ENCODE measurements at places on chromosomes 6 and 20.

GRCh38 chr6:36976931-36977330 is 9.1 kb downstream of the MTCH1 start:
- DNase-seq: no peak

- no peak for DNase-seq
These were observed 124.8 kb downstream of the AHI1 start for GRCh38 chr6:135372758-135373157.

DNA sequence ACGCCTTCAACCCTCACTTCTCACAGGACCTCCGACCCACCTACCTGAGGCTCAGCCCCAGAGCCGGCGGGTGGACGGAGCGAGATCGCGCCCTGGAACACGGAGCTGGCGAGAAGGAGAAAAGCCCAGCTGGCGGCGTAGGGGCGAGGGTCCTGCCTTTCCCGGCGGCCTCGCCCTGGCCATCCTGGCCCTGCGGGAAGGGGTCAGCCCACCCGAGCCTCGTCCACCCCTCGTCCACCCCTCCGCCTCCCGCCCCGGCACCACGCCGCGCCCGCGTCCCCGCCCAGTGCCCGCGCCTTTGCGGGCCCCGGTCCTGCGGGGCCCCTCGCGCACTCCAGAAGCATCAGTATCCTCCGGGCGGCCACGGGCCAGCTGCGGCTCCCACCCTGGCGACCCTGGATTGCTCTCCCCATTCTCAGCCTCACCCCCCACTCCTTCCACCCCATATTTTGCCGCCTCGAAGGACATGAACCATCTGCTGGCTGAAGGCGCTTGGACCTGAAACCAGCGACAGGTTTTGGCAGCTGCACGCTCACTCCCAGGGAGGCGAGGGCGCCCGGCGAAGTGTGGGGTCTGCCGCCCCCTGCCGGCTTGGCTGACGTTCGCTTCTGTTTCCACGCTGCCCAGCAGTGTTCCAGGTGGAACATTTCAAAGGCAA is 65.1 kb downstream of the PLG start:
- DNase-seq: peak; percentile 5

GRCh38 chr20:33992145-33992922 is 1.4 kb upstream of the RALY start:
- no peak for DNase-seq

DNA sequence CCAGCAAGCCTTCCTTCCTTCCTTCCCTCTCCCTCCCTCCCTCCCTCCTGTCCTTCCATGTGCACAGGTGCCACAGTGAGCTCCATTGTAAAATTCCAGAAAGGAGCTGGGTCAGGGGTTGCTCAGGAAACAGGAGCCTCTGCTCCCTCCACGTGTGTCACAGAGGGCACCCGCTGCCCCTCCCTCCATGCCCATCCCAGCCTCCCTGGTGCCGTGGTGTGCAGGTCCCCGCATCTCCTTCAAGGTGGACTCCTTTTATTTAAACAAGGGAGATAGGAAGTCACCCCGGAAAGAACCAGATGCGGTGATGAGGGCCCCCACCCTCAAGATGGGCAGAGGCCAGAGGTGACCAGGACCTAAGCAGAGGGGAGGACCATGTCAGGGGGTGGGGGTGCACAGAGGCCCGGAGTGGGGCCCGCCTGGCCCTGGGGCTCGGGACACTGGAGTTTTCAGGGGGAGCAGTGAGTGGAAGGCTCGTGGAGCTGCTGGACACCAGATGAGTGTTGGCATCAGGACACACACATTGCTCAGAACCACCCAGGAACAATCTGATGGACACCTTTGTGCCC is 85.4 kb downstream of the DHX35 start:
- DNase-seq: no peak

GRCh38 chr20:63942250-63942951 is 13.8 kb downstream of the UCKL1 start:
- peak; percentile 63 for DNase-seq

DNA sequence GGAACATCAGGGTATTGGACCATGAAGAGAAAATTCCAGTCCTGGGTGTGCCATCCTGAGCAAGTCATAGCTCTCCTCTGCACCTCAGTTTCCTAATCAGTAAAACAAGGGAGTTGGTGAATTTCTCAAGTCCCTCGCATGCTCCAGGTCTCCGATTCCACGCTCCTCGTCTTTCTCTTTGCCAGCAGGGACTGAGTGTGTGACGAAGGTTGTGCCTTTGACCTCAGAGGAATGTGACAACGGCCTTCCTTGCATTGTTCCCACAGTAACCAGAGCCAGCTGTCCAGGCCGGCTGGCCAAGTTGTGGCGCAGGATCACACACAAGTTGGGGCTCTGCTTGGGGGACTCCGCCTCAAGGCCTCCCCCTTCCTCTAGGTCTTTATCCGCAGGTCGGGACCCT is 217.3 kb downstream of the ATXN1 start:
- no peak for DNase-seq

DNA sequence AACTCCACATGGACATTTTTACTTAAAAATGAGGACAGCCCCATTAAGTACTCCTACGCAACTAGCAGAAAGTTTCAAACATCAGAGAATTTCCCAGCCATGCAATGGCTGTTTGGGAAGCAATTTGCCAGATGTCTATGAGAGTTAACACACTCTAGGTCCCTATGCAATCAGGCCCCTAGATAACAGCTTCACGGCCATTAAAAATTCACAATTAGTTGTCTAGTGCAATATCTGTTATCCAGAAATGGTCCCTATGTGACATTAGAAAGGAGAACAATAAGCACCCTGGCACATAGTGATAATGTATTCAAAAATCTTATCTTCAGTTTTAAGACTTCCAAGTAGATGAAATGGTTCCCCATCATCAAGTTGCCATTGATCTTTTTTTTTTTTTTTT is 174.3 kb upstream of the NRSN1 start:
- no peak for DNase-seq

DNA sequence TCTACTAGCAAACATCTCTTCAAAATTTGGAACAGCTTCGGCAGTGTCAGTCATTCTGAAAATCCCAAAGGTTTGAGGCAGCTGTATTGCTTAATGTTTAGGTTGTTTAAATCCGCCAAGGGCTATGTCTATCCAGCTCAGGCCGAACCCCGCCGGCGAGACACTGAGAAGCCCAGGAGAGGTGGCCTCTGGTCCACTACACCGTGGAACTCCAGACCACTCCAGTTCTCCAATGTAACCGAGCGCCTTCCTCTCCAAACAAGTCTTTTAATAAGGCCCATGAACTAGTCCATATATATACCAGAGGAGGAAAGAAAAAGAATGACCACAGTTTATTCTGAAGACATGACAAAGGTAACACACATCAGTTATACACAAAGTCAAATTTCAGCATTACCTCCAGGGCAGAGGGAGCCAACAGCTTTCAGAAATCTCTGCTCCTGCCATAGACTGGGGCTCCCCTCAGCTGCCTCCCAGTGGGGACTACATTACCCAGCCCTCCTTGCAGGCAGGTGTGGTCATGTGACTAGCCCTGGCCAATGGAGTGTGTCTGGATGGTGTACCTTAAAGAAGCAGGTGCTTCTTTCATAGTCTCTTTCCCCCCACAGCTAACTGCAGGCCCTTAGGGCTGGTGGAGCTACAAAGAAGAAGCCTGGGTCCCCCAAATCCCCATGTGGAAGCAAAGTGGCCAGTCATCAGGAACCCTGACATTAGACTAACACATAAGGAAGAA is at the start of gene RAMACL:
Gene RAMACL (minus strand): TSS at position 255 of the 733 bp plus-strand sequence. CDS start 201 bp downstream, at position 54.
- DNase-seq: no peak

- DNase-seq: no peak
These were observed 536 bp upstream of the RAET1G start for GRCh38 chr6:149923327-149923986.

GRCh38 chr6:134307870-134308269 is 10.0 kb downstream of the SGK1 start:
- DNase-seq: peak; percentile 24

DNA sequence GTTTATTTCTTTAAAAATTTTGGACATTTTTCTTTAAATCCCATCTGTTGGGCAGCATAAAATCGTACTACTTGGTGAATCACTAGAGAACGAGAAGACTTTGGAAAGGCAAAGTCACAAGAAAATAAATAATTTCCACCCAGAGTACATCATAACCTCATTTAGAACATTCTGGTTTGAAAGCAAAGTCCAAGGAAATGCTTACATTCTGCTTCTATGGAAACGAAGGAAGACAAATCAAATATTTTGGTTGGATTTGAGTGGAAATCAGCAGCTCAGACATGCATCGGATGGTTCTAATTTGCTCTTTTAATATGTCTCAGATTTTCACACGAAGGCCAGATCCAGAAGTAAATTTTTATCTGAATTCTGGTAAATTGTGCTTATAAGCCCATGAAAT is 60.7 kb upstream of the LTV1 start:
- DNase-seq: no peak

DNA sequence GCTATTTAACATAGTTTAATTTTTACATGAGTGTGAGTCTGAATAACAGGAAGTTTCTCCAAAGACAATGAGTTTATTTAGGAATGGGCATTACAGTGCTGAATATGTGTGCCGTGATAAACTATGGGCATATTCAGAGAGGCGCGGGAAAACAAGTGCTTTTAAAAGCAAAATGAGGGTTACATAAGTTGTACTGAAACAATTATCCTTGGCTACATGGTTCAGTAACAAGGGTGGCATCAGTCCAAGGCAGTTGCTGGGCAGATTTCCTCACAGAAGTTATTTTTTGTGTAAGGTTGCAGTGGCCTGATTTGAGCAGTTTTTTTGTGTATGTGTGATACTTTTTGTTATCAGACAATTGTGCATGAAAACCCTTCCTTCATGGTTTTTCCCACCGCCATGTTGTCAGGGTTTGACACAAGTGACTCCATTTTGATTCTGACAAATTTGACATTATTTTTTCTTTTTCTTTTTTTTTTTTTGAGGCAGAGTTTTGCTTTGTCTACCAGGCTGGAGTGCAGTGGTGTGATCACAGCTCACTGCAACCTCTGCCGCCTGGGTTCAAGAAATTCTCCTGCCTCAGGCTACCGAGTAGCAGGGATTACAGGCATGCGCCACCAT is 22.3 kb upstream of the PXDC1 start:
- DNase-seq: peak; percentile 60

- no peak for DNase-seq
These were observed 1.5 kb downstream of the SLC9A8 start for GRCh38 chr20:49814057-49814694.

DNA sequence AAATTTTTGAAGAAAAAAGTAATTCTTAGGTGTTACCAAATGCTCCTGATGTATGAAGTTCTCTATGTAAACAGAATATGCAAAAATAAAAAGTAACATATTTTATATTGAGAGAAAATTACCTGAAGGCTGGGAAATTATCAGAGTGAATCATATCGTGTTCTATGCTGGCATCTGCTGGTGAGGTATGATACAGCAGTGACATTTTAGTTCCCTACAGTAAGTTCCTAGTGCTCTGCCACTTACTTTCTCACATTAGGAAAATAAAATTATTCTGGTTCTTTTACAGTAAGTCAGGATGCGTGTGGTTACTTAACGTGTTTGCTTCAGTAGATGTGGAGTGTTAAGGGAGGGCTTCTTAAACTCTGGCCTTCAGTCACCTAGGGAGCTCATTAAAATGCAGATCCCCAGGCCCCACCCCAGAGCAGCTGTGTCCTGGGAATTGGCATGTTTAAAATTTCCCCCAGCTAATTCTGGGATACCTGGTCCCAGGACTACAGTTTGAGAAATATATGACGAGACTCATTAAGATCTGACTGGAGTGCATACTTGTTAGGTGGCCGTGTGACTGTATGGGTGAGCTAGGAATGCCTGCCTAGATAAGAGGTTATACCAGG is 3.2 kb downstream of the ACTR5 start:
- DNase-seq: peak; percentile 69

DNA sequence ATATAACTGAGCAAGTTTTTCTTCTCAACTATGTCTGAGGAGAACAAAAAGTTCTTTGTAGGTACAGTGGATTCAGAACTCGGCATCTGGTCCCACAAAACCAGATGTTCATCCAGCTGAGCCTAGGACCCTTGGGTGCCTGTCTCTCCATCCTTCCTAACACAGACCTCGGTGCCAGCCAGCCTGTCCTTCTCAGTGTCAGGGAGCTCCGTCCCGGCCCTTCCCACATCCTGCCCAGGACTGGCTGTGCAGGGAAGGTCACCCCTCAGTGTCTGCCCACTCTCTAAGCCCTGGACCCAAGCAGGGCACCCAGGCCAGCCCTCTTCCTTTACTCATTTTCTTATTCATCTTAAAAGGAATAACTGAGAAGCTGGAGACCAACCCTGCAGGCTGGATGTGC is 32.0 kb upstream of the AGPAT4 start:
- DNase-seq: no peak

- DNase-seq: no peak
These were observed 36.3 kb downstream of the PDE10A start for GRCh38 chr6:165626711-165627110.

DNA sequence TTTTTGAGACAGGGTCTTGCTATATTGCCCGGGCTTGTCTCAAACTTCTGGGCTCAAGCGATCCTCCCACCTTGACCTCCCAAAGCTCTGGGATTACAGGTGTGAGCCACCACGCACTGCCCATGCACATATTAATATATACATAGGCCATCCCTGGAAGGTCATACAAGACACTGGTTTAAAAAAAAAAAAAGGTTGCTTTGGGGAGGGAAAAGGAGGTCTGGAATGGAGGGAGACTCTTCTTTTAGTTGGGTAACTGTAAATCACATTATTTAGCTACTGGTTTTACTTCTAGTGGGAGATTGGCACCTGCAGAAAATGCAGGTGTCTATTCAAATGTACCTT is 4.1 kb upstream of the SNAI1 start:
- DNase-seq: no peak

- DNase-seq: no peak
These were observed 48.4 kb upstream of the PIM1 start for GRCh38 chr6:37121556-37121955.

DNA sequence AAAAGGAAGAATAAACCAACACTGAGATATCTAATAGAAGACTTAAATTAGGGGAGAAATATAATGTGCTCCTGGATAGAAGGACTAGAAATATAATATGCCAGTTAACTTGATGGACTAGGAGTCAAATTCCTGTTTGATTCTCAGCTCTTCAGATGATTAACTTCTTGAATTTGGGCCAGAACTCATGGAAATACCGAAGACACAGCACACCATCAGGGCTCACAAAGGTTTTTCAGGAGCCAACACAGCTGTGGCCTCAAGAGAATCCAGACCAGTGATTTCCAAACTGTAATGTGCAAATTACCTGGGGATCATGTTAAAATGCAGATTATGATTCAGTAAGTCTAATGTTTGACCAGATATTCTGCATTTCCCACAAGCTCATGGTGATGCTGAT is 33.8 kb upstream of the LRRC1 start:
- no peak for DNase-seq

GRCh38 chr6:163309491-163310026 is 105.0 kb upstream of the QKI start:
- DNase-seq: peak; percentile 23

DNA sequence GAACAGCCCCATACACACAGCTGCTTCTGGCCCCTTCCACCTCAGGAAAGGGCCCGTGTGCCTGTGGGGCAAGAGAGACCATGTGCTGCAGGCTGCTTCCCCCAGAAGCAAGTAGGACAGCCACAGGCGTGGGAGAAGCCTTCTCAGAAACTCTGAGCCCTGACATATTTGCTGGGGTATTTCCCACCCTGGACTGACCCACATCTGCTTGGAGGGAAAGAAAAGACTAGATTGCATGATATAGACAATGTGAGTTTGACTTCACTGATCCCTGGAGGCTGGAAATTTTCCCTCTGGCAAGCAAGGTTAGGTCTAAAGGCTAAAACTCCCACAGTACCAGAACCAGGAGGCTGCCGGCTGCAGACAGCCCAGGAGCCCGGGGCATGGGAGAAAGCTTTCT is 213.3 kb upstream of the SSTR4 start:
- DNase-seq: no peak

Data from dermis microvascular lymphatic vessel endothelial cell (primary cell).